ENCODE measurements at places on chromosomes 12 and 14.

DNA sequence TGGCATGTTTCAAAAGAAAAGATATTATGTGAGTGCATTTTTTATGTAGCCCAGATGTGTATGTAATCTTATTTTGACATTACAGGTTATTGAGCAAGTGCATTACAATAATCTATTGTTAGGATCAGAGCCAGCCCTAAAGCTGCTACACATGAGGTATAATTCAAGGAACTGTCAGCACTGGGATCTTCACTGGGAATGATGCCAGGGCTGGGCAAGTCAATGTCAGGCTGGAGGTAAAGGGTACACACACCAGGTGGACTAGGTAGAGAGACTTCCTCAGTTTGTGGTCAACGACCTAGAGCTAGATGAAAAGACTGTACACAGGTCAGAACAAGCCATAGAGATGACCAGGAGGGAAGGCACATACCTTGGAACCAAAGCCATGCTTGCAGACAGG, 15.4 kb downstream of the TRIM9 start:
- no peak for DNase-seq

DNA sequence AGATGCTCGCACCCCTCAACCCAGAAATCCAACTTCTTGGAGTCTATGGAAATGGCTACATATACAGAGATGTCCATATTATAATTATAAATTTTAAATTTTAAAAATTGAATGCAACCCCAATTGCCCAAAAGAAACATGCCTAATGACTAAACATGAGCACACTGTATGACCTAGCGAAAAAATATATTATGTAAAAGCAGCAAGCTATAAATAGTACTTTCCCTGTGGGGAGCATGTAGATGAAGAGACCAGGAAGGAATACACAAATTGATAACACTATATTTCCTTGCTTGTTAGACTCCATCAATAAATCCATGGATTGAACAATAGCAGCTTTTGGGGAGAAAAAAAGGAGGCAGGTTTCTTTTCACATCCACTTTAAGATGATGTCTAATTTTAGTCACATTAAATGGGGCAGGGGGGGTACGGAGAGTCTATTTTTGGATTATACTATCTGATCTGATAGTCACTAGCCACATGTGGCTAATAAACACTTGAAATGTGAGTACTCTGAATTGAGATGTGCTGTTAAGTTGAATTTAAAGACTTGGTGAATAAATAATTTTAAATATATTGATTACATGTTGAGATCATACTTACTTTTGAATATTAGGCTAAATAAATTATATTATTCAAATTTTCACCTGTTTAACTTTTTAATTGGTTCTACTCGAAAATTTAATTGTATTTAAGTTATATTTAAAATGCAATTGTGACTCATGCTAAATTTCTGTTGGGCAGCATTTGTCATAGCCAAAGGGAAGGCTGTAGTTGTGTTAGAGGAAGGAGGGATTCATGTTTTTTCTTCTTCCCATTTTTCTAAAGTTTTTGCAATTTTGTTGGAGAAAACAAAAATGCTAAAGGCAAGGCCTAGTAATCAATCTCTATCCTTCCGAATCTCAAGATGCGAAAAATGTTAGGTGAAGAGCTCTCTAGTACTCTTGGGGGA, 17.5 kb downstream of the MAX start:
- no peak for DNase-seq

- DNase-seq = peak; percentile 77
These were observed 67.6 kb upstream of the CDKN3 start for GRCh38 chr14:54329082-54329695.

DNA sequence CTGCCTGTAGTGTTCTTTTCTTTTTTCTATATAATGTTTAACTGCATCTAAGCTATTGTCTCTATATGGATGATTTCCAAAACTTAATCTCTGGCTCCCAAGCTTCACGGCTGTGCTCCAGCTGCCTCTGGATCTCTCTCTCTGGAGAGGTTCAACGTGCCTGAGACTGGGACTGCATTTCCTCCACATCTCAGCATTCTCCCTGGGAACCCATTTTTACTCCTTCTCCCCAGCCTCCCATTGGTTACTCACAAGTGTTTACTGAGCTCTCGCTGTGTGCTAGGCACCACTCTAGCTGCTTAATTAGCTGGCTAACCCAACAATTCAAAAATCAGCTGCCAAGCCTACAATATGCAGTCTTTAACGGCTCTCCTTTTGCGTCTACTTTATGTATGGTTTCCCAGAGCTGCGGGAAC, 34.7 kb downstream of the FBXL14 start:
- no peak for DNase-seq

GRCh38 chr14:93431036-93431670, 414 bp downstream of the UNC79 start:
- DNase-seq = peak; percentile 42

DNA sequence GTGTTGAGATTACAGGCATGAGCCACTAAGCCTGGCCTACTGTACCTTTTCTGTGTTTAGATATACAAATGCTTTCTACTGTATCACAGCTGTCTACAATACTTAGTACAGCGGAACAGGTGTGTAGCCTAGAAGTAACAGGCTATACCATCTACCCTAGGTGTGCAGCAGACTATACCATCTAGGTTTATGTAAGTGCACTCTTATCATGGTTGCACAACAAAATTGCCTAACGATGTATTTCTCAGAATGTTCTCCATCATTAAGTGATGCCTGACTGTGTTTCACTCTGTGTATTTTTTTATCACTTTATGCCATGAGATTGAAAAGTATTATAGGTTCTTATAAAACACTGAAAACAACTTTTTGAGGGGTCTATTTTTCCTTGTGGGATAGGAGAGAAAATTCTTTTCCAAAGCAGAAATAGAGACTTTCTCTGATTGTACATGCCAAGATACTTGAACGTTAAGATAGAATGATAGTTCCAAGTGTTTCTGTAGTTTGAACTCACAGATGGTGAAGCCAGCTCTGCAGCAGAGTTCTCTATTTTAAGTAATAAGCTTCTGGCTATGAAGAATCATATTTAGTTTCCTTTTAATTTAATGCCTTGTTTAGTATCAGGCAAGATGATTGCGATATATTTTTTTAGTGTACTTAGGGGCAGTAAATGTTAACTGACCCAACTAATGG, 17.0 kb downstream of the TMPRSS12 start:
- no peak for DNase-seq

DNA sequence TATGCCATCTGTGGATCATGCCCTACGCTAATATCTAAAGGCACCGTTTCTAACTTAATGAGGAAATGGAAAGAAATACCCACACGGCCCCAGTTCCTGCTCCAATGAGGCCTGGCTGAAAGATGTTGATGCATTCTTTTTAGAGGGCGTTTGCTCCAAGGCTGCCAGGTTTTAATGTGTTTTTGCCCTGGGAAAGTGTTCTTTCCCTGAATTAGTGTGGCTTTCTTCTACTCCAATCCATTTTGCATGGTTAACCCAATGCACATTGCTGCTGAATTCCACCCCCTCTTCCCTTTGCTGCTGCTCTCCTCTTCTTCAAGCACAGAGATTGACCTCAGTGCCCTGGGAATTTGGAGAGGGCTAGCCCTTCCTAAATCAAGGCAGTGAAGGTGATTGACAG, 1.1 kb downstream of the MYF5 start:
- DNase-seq = no peak

DNA sequence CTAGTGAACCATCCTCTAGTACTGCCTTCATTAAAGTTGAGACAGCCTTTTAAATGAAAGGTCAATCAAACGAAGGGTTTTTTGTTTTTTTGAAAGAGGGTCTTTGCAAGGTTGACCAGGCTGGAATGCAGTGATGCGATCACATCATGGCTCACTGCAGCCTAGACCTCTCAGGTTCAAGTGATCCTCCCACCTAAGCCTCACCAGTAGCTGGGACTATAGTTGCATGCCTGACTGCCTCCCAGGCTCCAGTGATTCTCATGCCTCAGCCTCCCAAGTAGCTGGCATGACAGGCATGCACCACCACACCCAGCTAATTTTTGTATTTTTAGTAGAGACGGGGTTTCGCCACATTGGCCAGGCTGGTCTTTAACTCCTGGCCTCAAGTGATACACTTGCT, 114.6 kb upstream of the SINHCAF start:
- DNase-seq = no peak

GRCh38 chr12:75783093-75783877, 248.3 kb downstream of the PHLDA1 start:
- no peak for DNase-seq

DNA sequence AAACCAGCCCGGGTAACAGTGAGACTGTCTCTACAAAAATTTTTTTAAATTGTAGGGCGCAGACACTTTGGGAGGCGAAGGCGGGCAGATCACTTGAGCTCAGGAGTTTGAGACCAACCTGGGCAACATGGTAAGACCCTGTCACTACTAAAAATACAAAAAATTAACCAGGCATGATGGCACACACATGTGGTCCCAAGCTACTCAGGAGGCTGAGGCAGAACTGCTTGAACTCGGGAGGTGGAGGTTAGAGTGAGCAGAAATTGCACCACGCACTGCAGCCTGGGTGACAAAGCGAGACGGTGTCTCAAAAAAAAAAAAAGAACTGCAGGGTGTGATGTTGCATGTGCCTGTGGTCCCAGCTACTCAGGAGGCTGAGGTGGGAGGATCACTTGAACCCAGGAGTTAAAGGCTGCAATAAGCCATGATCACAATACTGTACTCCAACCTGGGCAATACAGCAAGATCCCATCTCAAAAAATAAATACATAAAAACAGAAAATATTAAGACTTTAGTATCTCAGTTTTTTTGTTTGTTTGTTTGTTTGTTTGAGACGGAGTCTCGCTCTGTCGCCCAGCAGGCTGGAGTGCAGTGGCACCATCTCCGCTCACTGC, 16.9 kb downstream of the ATXN2 start:
- DNase-seq = no peak

DNA sequence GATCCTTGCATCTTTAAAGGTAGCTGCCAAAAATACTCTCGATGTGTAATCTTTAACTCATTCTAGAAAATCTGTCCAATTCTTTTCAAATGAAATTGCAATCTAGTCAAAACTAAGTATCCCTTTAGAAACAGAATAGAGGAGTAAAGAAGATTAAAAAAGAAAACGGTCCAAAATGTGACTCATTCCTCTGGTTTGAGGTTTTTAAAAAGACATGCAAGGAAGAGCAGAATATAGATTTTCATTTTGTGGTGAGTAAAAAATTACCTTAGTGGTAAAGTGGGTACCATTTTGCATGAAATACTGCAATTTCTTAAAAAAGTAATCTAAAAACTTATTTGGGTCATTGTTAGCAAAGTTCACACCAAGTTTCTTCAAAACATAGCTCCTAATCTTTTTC, 108.4 kb downstream of the BRMS1L start:
- no peak for DNase-seq

GRCh38 chr12:85679296-85679695, 156.9 kb downstream of the RASSF9 start:
- no peak for DNase-seq

- no peak for DNase-seq
These were observed 32.3 kb upstream of the OR10A7 start for GRCh38 chr12:55188573-55188972.

DNA sequence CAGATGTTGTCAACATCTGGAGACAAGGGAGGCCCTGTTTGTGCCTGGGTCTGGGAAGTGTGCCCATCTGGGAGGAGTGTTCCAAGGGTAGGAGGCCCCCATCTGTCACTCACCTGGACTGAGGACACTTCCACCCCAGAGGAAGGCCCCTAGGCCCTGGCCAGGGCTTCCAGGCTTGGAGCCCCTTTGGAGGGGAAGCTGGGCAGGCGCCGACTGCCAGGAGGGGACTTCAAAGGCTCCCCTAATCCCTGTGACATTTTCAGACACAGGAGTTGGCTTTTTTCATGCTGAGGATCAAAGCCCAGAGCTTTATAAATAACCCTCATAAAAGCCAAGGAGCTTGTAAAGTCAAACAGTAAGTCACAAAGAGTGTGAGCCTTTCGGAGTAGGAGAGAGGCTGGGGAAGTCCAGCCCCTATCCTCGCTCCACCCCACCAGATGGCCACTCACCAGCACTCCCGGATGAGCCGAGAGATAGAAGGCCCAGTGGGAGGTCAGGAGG, 17.6 kb upstream of the FAM222A start:
- DNase-seq = peak; percentile 38

DNA sequence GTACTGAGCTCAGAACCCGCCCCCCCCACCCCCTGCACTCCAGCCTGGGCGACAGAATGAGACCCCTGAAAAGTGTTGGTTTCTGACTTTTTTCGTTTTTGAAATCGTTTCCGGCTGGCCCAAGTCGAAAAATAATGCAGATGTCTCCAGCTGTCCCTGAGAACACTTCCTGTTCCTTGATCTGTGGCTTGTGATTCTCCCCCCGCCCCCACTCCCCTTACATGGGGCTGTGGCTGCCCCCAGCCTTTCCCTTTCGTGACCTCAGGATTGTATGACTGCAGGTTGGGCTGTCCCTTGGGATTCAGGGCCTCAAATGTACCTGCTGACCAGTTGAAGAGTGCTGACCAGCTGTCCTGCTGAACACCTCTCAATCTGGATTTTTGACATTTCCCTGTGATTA, 34.1 kb downstream of the NOC4L start:
- DNase-seq = no peak

DNA sequence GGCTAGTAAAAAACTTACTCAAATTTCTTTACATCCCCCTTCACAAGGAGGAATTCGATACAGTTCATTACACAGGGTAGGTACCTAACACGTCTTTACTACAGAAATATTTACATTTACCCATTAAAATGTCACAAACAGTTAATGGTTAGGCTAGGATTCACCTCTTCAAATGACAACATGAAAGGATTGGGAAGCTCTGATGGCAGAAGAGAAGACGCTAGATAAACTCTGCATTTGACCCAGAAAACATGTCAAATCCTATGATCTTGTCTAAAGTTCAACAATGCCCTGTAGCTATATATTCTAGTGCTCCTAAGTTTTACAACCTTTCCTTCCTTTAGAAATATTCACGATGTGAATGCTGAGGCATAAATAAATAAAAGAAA, 64.8 kb downstream of the DENND5B start:
- no peak for DNase-seq

- no peak for DNase-seq
These were observed 467.8 kb downstream of the LRIG3 start for GRCh38 chr12:58452546-58452945.

DNA sequence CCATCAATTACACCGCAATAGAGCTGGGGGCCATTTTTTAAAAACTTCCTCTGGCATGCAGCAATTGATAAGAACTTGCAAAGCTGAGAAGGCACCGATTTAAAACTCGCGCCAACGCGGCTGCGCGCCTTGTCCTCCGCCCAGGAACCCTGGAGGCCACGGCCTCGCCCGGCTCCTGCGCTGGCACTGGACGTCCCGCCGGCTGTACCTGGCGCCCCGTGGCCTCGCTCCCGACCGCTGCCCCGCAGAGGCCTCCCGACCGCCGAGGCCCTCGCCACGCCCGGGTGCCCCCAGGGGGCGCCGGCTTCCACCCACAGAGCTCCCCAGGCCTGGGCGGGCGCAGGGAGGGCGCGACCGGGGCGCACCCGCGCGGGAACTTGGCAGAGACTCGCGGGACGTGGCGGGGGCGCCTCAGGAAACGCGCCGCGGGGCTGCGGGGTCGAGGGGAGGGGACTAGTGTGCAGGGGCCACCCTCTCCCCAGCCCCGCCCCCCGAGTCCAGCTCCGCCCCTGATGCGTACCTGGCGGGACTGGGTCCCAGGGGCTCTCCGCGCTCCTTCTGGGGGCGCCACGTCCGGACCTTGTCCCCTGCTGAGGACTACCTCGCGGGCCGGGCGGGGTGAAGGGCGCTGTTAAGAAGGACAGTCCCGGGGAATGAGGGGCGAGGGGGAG, 65.7 kb downstream of the TNFAIP2 start:
- DNase-seq = no peak

GRCh38 chr12:21992823-21993222, 51.6 kb upstream of the ABCC9 start:
- DNase-seq = no peak

All from HEK293T (cell line).